Central memory CD8-positive, alpha-beta T cell (primary cell): ENCODE measurements at places on chromosomes 5 and 9.

- DNase-seq, result no peak
- H3K27me3 ChIP-seq, result no peaks in the 10 kb centered on the region
- H3K27ac ChIP-seq, result peak within 1 kb of the TSS; percentile 67
- H3K4me1 ChIP-seq, result peaks cover 46% of the 10 kb centered on the region
- peaks cover 16% of the 10 kb centered on the region for H3K36me3 ChIP-seq
Measured at GRCh38 chr5:6713274-6714225, at the start of gene TENT4A. TENT4A (plus strand) TSS chr5:6713432; CDS start chr5:6713984, 552 bp downstream.

DNA sequence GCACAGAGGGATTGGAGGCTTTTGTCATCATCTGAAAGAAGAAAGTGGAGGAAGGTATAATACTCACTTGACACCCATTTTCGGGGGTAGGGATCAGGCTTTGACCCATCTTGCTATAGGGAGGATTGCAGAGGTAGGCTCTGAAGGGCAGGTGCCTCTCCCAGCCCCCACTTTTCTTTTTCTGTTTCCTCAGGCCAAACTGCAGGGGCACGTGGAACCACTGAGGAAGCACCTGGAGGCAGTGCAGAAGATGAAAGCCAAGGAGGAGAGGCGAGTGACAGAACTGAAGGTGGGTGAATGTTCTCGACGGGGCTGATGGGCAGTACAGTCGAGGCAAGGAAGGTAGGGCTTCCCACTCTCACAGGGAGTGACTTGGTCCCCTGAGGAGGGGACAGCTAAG lies 7.5 kb downstream of the TRIM41 start:
- peaks cover 50% of the 10 kb centered on the region for H3K36me3 ChIP-seq
- no peak for DNase-seq
- no peaks in the 10 kb centered on the region for H3K27me3 ChIP-seq
- H3K4me3 ChIP-seq, result no peak overlapping the region
- H3K27ac ChIP-seq, result peak overlapping the region; percentile 0
- H3K4me1 ChIP-seq, result peaks cover 28% of the 10 kb centered on the region

- no peaks in the 10 kb centered on the region for H3K36me3 ChIP-seq
- no peaks in the 10 kb centered on the region for H3K27me3 ChIP-seq
- no peak overlapping the region for H3K4me3 ChIP-seq
Measured at GRCh38 chr9:121862371-121863332, 211.2 kb downstream of the DAB2IP start.

GRCh38 chr9:116154976-116155697 lies 1.5 kb downstream of the PAPPA start:
- peaks cover 6% of the 10 kb centered on the region for H3K4me1 ChIP-seq
- H3K27ac ChIP-seq, result no peak overlapping the region
- no peaks in the 10 kb centered on the region for H3K36me3 ChIP-seq
- H3K27me3 ChIP-seq, result peaks cover 88% of the 10 kb centered on the region
- no peak for DNase-seq

- H3K4me1 ChIP-seq, result no peaks in the 10 kb centered on the region
- H3K27ac ChIP-seq, result no peak overlapping the region
- no peak for DNase-seq
- no peak overlapping the region for H3K4me3 ChIP-seq
- peaks cover 55% of the 10 kb centered on the region for H3K27me3 ChIP-seq
- no peaks in the 10 kb centered on the region for H3K36me3 ChIP-seq
Measured at GRCh38 chr9:94700445-94700844, 26.1 kb upstream of the AOPEP start.
